Stimulated activated naive B cell treated with anti-CD40 and anti-IgM and Interleukin-4, amounts not matched to agents 10 μg/mL and 1 μg/mL and 100 μg/mL, for 72 hours (primary cell): ENCODE measurements at places on chromosomes 4 and X.

DNA sequence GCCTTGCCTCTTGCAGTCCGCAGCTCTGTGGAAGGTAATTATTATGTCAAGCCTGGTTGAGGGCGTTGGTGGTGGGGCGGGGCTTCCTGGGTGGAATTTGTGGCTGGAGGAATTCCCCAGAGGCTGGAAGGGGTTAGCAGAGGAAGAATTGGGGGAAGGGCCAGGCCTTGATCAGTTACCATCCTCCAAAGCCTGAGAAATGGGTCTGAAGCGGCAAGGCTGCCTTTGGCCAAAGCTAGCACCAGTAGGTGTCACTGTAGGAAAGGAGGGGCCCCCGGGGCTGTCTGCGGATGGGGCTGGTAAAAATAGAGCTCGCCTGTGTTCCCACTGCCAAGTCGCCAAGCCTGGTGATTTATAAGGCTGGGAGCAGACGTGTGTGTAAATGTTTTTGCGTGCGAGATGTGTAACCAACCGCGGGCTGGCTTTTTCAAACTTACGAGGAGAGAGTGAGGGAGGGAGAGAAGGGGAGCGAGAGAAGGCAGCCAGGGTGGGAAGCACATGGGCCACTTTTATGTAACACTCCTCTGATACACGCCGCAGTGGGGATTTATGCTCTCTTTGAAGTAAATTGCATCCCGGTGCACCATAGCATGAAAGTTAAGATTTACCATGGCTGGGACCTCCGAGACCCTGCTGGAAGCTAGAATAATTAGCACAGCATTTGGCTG, 367.0 kb downstream of the BCOR start:
- peak; percentile 18 for DNase-seq

GRCh38 chr4:183263787-183264386, 56.2 kb downstream of the CLDN22 start:
- DNase-seq, result no peak

- no peak for DNase-seq
These were observed 637.5 kb upstream of the SLIT2 start for GRCh38 chr4:19614171-19614570.

GRCh38 chrX:103792916-103793544, 16.4 kb downstream of the PLP1 start:
- DNase-seq, result no peak

DNA sequence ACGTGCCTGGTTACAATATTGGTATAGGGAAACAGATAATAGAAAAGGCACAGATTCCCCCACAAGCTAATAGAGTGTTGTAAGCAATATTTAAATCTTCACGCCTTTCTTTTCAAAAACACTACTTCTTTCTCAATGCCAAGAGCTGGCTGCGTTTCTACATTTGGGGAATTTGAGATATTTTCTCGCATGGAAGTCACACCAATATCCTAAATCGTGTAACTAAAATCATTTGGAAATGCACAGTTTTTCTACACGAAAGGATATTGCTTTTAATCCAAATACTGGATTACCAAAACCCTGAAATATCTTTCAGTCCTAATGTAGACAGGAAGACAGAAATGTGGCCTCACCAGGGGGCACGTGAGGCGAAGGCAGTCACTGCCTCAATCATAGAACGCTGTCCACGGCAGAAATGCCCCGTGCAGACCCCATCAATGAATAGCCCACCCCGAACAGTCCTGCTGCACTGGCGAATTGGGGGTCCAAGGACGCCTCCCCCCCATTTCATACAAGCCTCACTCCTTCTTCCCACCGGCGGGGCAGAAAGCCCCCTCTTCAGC, 106.6 kb downstream of the NSUN7 start:
- DNase-seq, result no peak
